ENCODE measurements at places on chromosomes 3 and 15.

DNA sequence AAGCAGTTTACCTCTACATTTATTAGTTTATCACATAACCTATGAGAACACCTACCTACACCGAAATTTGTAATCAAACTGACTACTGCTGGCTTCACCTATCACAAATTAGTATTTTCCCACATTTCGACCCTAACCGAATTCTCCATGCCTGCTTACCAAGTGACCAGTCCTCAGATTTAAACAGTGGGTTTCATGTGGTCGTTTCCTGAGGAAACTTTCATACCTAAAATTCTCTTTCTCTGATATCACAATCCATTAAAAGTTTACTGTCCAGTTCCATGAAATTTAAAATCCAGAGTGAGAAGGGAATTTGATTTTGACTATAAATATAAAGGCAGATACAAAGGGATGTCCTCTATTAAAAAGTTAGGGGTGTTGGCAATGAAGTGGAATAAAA, 1.9 kb downstream of the PLOD2 start:
- DNase-seq = no peak

- DNase-seq = no peak
Observed at GRCh38 chr3:194879126-194879877, 193.6 kb downstream of the FAM43A start.

DNA sequence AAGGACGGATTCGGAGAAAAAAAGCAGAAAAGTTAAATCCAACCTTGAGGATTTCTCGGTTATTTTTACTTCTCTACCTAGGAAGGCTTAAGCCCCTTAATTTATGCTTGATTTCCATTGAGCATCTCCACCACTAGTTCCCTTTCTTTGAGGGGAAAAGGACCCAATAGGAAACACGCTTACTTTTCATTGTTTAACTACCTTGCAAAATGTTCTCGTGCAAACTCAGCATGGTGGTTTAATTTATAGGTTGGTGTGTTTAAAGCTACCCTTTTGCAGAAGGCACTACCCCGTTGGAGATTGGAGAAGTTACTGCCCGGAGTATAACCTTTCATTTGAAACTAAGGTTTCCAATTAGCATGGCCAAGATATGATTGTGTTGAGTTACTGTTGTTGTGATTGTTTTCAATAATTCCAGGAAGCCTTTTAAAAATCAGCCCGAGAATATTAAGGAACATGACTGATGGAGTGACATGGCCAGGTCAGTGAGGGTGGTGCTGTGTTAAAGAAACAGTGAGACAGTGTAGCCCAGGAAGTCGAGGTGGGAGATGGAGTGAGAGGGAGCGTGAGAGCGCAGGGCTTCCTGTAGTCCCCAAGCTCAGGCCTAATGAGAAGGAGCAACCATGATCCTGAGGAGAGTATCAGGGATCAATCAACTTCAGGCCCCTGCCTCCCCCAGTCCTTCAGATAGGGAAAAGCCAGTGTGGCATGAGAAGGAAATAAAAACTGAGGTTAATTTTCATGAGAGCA, 76.6 kb downstream of the AQP9 start:
- no peak for DNase-seq

- DNase-seq = no peak
Observed at GRCh38 chr3:1179146-1179545, 86.3 kb downstream of the CNTN6 start.

- no peak for DNase-seq
Observed at GRCh38 chr3:139455855-139456254, 20.5 kb downstream of the RBP2 start.

GRCh38 chr15:89817701-89818280, 3.1 kb upstream of the ANPEP start:
- DNase-seq = no peak

DNA sequence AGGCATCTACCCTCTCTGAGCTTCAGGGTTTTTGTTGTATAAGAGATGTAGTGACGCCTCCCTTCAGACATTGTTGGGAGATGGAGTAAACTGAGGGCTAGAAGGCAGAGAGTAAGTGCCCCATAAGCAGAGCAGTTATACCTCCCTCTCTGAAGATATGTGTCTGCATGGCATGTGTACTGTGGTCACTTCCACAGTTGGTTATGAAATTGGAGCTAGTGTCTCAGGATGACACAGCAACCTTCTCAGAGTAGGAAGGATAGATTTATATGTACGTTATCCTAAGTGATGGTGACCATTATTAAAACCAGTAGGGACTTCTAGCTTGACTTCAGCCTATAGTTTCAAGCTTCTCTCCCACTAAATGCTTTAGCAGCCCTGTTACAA, 17.9 kb downstream of the PXK start:
- DNase-seq = no peak

- DNase-seq = peak; percentile 32
Observed at GRCh38 chr15:40333922-40334492, 6.7 kb downstream of the CCDC9B start.

DNA sequence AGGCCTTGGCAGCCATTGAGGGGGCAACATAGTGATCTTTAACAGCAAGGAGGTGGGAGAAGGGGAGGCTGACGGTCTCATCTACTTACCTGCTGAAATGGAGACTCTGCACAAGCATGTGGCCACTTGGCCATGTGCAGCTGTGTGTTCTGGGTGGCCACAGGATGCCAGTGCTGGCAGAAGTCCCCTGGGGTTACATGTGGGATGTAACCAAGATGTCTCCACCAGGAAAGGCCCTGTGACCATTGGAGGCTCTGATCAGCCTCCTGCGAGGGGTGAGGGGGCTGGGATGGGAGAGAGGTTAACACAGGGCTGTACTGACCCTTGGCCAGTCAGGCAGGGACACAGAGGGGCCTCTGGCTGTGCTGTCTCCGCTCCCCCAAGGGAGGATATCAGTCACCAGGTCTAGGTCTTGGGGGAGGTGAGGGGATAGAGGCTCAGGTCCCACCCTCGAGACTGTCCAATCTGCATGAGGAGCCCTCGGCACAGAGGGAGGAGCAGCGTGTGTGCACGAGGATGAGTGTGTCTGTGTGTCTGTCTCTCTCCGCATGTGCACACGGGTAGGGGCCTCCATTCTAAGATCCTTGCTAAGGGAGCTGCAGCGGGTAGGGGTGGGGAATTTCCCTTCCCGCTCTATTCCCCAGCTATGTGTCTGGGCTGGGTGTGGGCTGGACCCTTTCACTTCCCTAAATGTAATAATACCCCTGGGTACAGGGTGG, 19.5 kb downstream of the PRKCD start:
- no peak for DNase-seq

DNA sequence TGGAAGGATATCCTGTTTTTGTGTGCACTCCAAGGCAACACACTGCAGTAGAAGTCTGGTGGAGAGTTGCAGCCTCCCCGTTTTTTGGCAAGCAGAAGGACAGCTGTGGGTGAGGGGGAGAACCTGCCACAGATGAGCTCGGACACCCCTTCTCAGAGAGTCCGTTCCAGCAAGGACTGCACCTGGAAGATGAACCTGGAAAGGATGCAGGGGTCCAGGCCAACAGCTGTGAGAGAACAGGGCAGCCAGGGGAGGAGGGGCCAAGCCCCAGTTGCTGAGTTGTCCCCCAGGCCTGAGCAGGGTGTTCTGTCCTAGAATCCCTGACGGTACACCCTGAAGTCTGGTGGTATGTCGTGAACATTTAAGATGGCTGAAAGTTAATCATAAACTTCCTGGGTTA, 30.2 kb downstream of the ZXDC start:
- DNase-seq = no peak

- no peak for DNase-seq
Observed at GRCh38 chr3:3632449-3632848, 166.8 kb upstream of the LRRN1 start.

DNA sequence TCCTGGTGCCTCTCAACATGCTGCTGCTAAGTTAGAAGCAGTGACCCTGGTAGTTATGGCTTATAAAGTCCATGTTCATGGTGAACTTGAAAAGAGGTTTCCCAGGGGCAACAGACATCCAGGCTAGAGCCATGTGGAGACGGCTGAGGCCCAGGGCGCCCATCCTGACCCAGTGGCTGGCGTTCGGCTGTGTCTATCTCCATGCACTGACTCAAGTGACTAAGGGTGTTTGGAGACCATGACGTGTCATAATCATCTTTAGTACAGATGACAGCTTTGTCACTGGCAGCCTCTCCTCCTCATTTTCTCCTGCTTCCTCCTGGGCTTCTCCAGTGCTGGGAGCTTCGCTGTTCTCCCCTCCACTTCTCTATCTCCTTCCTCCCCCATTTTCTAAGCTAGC, 287.4 kb upstream of the LYSMD4 start:
- no peak for DNase-seq

DNA sequence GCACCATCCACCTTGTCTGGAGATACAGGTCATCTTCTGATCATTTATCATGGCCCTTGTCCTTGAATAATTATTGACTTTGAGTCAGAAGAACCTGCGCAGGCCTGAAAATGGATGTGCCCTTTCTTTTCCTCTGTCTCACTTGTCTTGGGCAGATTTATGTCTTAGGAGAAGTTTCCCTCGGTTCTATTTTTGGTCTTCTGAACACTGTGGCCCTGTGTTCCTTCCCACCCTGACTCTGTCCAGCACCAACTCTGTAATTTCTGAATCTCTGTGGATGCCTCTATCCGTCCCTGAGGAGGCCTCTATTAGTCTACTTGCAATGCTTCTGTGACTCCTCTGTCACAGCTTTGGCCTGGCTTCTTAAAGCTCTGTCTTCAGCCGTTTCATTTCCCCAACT, 680.8 kb upstream of the CFAP20DC start:
- no peak for DNase-seq

DNA sequence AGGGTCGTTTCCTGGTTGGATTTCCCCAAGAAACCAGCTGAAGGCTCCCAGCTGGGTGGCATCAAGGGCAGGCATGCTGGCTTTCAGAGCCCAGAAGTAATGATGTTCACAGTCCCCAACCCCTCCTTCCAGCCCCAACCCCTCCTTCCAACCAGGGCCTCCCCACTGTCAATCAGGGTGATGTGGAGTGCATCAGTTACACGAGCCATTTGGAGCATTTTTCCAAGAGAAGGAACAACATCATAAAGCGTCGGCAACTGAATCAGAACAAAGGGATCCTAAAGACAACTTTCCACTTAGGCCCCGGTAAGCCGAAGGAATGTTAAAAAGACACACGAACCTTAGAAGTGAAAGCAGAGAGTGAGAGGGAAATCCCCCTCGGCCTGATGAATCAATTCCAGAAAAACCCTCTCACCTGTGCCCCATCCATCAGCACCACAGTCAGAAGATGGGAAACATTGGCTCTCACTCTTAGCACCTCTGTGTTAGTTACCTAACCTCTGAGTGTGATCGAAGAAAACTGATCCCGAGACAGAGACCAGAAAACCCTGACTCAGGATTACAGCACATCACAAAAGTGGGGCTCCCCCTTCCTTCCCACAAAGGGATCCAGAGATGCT, 101.2 kb upstream of the WNT5A start:
- DNase-seq = no peak
